ENCODE measurements at places on chromosomes 3 and 15.

- DNase-seq = no peak
Observed at GRCh38 chr3:46863261-46863782, at the start of gene MYL3. TSS of gene MYL3 (minus strand) at chr3:46863444. CDS start at chr3:46863390, 54 bp downstream.

- DNase-seq = no peak
Observed at GRCh38 chr3:169383770-169384169, 279.7 kb downstream of the MECOM start.

DNA sequence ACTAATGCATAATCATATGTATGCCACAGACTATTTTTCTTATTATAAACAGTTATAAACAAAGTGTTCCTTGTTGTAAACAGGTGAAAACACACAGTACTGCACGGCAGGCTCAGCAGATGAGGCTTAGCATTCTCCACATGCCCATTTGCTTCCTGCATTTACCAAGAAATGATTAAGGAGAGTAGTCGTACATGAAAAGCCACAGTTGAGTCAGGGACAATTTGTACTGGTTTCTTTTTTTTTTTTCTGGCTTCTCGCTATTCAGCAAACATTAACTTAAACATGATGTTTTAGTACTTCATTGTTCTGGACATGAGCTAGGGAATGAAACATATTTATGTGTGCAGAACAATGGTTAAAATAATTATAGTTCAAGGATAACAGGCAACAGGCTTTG lies 63.4 kb downstream of the GHSR start:
- no peak for DNase-seq

- no peak for DNase-seq
Observed at GRCh38 chr3:129162729-129163579, 2.1 kb upstream of the ISY1 start.

GRCh38 chr3:151144760-151145159 lies 58.3 kb downstream of the GPR171 start:
- DNase-seq = no peak

- DNase-seq = no peak
Observed at GRCh38 chr3:46442576-46443530, 21.9 kb downstream of the LTF start.

DNA sequence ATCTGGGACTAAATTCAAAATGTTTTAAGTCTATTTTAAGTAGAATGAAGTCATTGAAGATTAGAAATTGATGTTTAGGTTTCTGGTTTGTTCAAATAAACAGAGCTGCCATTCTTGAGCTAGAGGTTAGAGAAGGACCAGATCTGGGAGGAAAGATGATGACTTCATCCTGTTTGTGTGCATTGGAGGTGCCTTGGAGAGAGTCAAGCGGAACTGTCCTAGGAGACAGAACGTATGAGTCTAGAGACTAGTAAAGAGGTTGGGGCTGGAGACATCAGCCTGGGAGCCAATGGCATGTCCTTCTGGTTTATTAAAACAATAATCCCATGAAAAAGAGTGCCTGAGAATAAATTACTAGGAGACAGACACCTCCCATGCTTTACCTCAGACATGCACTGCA lies 303.4 kb downstream of the KBTBD8 start:
- DNase-seq = peak; percentile 62

DNA sequence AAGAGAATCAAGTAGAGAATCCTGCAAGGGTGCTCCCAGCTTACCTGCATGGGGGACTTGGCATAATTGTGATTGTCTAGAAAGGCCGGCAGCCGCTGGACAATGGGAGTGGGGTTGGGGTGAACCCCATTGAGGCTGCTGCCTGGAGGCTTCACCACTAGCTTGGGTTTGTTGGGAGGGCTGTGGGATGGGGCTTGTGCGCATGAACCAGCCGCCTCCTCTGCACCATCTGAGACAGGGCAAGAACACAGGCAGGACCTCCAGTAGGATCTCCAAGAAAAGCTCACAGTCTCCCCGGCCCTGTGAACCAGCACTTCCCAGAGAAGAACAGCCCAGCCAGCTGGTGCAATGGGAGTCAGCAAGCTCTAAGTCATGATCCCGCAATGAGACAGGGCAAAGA lies 39.8 kb downstream of the SEMA3G start:
- DNase-seq = no peak

- no peak for DNase-seq
Observed at GRCh38 chr3:146128179-146128578, 32.8 kb downstream of the PLOD2 start.

GRCh38 chr15:33083232-33084081 lies 111.1 kb downstream of the FMN1 start:
- no peak for DNase-seq

GRCh38 chr3:185582871-185583270 lies 3.2 kb upstream of the SENP2 start:
- no peak for DNase-seq

- no peak for DNase-seq
Observed at GRCh38 chr15:25792128-25792527, 71.0 kb downstream of the ATP10A start.

DNA sequence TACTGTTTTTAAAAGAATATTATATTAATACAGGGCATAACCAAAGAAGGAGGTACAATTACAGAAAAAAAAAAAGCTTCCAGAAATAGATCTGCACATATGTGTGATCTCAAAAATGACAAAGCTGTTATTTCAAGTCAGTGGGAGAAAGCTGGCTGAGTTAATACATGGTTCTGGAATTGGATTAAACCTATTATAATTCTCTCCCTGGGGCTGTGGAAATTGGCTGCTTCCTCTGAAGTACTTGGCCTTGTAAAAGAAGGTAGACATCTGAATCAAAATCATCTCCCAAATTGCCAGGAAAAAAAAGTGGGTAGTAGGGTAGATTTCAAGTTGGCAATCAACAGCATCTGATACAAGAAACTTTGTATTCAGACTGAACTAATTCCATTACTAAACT lies 723.9 kb upstream of the ALCAM start:
- no peak for DNase-seq

DNA sequence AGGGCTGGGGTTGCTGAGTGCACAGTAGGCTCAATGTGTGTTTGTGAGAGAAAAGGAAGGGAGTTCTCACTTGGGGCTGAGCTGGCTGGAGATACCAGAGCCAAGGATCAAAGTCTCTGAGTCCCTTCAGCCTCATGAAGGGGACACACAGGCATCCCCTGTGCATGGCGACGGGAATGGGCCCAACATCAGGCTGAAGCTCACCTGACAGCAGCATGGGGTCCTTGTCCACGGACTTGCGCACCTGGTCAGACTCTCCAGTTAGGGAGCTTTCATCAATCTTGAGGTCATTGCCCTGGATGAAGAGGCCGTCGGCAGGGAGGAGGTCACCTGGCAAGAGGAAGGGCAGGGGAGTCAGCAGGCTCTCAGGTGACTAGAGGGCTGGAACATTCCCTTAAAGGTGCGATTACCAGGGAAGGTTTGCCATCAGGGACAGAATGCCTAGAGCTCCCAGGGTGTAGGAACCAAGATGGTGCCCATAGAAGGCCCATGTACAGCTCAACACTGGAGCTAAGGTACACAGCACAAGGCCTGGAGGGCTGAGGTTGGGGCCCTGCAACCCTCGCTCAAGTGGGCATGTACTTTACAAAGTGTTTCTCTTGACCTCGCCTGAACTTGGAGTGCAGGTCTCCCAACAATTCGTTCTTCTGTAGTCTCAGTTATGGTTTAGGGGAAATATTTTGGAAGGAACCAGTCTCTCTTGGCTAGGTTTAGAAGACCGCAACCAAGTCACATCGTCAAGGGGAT lies 80.0 kb upstream of the SEC13 start:
- no peak for DNase-seq

All from kidney glomerular epithelial cell (primary cell).